ENCODE measurements at places on chromosomes 12 and 14. TPM values are rescaled to one million over a fixed set of nuclear protein-coding genes. Genes with fewer than 3 reads are reported as not detected.

Gene CEP128
- total RNA-seq = 4.9 TPM

Gene PCNX1
- 27.9 TPM for total RNA-seq

Gene SLC2A3
- 36.9 TPM for total RNA-seq

DNA sequence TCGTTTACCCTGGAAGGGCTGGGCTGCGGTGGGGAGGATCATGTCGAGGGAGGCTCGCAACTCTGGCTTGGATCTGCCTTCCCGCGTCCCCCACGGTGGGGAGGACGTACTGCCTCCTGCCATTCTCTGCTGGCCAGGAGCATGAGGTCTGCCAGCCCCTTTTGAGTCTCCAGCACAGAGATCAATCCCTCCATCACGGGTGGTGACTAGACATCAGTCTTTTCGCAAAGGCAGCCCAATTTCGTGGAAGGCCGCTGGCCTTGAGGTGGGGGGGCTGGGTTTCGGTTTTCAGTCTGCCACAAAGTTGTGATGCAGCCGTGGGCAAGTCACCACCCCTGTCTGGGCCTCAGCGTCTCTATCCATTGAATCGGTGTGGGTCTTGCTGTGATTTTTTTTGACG, 62.2 kb downstream of the PRMT8 start:
- no peak for DNase-seq

GRCh38 chr12:3233797-3234196, 156.6 kb downstream of the TSPAN9 start:
- no peak for DNase-seq

DNA sequence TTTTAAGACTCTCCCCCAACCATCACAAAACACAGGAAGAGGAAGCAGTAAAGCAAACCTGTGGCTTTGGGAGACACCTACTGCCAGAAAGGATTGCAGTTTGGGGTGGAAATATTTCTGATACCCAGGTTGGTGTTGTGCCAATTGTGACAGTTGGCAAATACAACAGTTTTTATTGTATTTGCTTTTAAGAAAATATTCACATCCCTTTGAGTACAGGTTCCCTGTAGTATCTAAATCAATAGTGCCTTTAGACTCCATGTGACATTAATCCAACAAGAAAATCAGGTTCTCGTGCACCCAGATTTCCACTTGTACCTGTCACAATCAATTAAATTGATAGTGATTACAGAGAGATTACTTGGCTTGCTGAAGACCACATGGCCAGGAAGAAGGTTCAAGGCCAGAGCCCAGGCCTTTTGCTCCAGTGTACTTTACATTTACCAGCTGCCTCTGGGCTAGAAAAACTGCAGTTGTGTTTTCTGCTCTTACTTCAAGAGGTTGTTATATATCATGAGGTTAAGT, 361.2 kb downstream of the ATP23 start:
- no peak for DNase-seq

DNA sequence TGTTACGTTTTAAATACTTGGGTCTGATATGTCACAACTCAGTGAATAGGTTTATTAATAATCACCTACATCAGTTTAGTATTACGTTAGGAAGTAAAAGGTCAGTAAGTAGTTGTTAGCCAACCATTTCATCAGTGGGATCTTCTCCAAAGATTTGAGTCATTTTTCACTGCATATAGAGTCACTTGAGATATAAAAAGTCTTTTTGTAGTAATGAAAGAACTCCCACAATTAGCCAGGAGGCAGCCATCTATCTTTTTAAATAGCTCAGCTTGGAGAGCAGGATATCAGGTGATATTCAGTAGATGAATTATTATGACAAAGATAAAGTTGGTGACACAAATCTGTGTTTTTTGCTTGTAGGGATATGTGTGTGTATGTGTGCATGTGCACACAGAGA, 309.3 kb downstream of the PDZRN4 start:
- no peak for DNase-seq

DNA sequence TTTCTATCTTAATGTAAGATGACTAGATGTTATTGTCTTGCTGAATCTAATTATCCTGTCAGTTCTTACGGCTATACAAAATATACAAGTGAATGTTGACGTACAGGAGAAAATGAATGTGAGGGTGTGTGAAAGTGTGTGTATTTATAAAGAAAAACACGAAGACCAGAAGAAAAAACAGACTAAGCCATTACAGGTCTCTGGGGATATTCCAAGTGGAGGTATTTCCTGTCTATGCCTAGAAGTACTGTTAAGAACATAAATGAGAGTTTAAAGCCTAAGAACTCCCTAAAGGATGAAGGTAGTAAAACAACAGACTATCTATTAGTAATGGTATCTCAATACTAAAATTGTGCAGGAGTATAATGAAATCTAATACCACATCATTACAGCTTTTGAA, 7.6 kb downstream of the MDM1 start:
- no peak for DNase-seq

- DNase-seq = no peak
Observed at GRCh38 chr14:92121207-92121669, 268 bp downstream of the NDUFB1 start.

- no peak for DNase-seq
Observed at GRCh38 chr12:96198965-96199364, 4.8 kb downstream of the ELK3 start.

DNA sequence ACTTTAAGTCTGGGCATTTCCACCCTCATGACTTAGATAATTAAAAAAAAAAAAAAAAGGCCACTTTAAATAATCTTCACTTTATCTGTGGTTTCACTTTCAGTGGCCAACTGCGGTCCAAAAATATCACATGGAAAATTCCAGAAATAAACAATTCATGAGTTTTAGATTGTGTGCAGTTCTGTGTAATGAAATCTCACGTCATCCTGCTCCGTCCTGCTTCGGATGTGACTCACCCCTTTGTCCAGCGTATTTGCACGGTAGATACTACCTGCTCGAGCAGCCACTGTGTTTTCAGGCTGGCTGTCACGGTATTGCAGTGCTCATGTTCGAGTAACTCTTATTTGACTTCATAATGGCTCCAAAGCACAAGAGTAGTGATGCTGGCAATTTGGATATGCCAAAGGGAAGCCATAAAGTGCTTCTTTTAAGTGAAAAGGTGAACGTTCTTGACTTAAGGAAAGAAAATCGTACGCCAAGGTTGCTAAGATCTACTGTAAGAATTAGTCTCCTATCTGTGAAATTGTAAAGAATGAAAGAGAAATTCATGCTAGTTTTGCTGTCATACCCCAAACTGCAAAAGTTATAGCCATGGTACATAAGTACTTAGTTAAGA, 2.4 kb downstream of the E2F7 start:
- DNase-seq = peak; percentile 78

- DNase-seq = no peak
Observed at GRCh38 chr12:48796976-48797375, 8.1 kb upstream of the ADCY6 start.

DNA sequence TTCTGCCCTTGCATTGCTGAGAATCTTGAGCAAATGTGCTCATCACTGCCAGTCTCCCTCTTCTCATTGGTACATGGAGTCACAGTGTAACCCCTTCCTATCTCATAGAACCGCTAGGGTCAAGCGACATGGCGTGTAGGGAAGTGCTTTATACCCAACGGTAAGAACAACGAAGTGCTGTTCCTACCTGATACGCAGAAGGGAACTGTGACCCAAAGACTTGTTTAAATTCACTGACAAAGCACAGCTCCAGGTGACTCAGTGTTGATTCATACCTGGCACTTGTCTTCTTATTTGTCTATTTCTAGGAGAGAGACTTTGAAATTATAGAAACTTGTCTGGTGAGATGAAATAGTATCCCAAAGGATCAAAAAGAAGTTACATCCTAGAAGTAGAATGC, 53.7 kb downstream of the FBXL14 start:
- no peak for DNase-seq

Data from pulmonary artery endothelial cell (primary cell).